ENCODE measurements at places on chromosomes 12 and 14.

DNA sequence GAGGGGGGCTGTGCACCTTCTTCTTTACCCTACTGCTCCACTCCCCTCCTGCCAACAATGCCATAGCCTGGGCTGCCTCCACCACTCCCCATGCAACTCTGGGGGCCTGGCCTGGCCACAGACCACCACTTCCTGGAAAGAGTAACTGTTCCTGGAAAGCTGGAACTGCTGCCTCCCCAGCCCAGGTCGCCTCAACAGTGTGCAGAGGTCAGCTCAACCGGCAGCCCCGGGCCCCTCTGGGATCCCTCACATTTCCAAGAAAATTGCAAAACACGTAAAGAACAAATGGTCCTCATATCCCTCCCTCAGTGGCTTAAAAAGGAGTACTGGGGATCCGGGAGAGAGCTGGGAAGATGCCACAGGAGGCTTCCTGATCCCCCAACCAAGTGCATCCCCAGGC is 22.4 kb upstream of the DIO3 start:
- DNase-seq: no peak

DNA sequence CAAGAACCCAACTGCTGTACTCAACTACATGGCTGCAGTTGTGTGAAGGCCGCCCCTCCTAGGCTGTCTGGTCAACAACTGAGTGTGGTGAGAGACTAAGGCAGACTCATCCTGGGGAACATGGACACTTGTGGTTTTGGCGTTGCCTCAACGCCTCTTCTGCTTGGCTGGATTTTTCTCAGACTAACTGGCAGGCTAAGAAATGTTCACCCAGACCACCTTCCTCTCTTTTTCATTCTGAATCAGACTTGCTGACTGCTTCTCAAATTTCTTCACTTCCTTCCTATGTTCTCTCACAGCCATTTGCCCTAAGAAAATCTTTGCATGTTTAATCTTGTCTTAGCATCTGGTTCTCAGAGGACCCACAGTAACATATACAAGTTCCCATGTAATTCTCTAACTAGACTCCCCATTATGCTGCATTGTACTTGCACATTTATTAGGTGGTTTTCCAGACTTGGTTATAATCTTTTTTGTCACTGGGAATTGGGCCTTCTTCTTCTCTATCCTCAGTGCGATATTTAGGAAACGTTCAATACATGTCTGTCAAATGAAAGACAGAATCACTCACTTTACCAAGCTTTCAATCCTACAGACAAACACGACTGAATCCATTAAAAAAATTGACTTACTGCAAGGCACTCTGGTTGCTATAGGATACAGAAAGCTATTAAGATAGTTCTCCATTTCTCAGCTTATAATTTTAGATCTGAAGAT is 327.6 kb downstream of the CCER1 start:
- DNase-seq: no peak

DNA sequence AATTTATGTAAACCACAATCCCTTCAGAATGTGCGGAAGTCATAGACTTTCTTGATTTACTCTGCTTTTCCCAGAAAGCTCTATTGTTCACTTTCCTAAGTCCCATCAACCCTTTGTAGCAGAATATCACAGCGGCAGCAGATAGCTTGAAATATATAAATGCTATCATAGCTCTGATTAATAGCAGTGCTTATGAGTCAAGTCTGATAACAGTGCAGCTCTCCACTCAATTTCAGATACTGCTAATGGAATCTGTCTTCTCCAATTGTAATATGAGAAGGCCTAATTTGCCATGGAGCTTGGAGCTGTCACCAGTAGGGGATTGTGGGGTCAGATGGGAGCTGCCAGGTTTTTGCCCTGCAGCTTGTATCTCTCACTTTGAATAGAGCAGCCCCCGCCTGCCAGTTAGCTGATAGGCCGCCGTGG is 10.9 kb downstream of the TMEM260 start:
- no peak for DNase-seq

DNA sequence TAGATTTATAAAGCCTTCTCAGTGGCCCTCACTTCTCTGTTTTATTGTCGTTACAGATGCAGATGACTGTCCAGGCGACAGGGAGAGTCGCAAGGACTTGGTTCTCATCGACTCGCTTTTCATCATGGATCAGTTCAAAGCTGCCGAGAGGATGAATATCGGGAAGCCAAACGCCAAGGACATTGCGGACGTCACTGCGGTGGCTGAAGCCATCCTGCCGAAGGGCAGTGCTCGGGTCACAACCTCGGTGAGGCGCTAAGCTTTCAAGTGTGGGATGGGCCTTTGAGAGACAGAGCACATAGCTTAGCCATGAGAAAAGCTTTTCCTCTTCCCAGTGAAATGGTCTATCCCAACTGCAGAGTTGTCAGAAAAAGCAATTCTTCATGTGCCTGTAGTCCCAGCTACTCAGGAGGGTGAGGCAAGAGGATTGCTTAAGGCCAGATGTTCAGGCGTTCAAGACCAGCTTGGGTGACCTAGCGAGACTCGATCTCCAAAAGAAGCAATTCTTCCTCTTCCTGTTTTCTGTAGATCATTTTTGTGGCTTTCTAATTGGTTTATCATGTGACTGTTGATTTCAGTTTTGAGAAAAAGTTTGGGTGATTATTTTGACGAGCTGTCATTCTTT is 56.4 kb downstream of the EP400 start:
- DNase-seq: no peak

- peak; percentile 83 for DNase-seq
Measured at GRCh38 chr14:54920052-54920451, 17.4 kb upstream of the GCH1 start.

GRCh38 chr12:17949558-17950141 is 140.3 kb downstream of the RERGL start:
- DNase-seq: no peak

DNA sequence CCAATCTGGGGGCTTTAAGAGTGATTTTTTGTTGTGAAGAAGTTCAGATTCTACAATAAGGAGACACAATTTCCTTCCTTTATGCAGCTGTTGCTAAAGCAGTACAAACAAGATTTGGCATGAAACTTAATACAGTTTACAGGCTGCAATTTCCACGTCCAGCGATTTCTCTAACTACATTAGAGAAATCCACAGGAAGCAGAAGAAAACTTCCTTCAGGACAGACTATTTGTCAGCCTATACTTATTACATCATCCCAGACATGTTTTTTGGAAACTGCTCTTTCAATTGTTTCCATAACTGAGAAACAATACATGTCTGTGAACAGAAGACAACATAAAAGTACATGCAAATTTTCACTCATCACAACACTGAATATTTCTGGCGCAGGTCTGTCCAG is 204.3 kb downstream of the TTC7B start:
- no peak for DNase-seq

DNA sequence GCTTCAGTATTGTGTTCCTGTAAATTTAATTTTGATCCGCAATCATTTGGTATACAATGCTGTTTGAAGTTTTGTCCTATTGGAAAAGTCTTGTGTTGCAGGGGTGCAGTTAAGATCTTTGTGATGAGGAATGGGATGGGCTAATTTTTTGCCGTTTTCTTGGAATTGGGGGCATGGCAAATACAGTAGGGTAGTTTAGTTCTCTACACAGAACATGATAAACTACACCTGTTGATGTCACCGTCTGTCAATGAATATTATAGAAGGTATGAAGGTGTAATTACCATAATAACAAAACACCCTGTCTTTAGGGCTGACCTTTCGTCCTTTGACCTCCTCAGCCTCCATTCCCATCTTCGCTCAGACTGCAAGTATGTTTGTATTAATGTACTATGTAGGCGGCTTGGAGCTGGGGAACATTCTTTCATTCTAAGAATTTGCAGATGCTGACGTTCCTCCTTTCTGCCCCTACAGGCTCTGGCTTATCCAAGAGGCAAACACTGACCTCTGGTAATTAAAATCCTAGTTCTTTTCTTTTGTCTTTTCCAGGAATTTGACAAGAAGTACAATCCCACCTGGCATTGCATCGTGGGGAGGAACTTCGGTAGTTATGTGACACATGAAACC is 1.7 kb downstream of the DYNLL1 start:
- DNase-seq: no peak

GRCh38 chr14:60353420-60353819 is 104.4 kb downstream of the PPM1A start:
- DNase-seq: no peak

- no peak for DNase-seq
Measured at GRCh38 chr14:99004112-99004511, 267.9 kb downstream of the BCL11B start.

GRCh38 chr14:91018481-91018880 is 42.0 kb downstream of the RPS6KA5 start:
- no peak for DNase-seq

GRCh38 chr12:120540445-120540844 is 6.3 kb downstream of the RNF10 start:
- no peak for DNase-seq

DNA sequence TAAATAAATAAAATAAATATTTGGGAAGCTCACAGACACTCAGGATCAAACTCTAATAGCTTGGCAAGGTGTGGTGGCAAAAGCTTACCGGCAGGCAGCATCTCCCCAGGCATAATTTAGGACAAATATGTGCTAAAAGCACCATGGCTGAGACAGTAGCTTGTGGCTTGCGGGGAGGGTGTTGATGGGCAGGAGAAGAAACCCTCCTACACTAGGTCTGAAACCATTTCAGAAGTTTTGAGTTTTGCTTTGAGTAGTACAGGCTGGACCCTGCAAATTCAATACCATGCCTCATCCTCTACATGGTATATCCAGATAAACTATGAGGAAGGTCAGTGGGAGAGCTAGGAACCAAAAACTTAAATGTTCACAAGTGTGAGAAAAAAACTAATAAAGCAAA is 33.1 kb downstream of the MAP3K9 start:
- no peak for DNase-seq

DNA sequence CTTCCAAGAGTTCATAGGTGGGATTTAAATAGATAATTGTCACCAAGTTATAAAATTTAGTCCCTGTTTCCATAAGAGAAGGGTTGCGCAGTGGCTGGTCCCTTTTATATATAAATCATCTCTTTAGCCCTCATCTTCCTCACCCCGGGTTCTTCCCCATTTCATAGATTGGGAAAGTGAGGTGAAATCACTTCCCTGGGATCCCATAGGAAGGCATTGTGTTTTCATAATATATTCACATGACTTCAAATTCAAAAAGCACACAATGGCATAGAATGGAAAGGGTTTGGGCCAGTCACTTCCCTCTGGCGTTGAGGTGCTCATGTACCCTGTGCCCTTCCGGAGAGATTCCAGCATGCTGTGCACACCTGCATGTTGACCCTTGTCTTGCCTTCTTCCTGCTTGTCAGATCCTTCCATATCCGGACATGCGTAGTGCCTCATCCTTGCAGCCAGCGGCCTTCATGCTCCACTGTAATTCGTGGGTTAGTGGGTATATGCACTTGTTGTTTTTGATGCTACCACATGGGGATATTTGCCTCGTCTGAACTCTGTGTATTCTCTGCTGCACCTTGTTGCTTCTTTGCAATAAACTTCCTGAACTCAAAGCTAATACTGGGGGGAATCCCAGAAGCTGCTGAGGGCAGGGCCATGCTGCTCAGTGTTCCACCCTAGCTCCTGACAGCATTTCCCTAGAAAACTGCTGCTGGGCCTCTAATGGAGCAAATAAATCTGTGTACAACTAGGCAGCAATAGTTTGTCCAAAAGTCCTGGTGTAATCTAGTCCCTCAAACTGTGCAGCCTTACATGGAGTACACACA is 59.6 kb downstream of the ANAPC7 start:
- DNase-seq: no peak

DNA sequence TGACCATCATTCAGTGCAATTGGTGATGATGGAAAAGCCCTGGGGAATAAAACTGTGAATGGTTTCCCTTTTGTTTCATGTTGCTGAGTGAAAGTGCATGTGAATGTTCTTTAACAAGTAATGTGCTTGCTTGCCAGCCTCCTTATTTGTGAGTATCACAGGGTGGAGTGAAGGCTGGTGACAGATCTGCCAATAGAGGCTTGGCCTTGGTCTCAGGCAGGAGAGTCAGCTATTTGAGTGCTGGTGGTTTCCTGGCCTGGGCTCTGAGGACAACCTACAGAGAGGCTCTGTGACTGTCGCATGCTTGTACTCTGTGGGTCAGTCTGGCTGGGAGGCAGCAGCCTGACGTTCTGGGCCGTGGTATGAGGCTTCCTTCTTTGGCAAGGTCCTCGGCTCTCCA is 20.7 kb downstream of the KRT85 start:
- no peak for DNase-seq

DNA sequence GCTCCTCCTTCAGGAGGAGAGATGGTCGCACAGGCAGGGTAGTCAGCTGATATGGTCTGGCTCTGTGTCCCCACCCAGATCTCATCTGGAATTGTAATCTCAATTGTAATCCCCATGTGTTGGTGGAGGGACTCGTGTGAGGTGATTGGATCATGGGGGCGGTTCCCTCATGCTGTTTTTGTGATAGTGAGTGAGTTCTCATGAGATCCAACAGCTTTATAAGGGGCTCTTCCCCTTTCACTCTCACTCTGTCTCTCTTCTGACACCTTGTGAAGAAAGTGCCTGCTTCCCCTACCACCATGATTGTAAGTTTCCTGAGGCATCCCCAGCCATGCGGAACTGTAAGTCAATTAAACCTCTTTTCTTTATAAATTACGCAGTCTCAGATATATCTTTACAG is 218.9 kb upstream of the TMTC1 start:
- DNase-seq: no peak

GRCh38 chr12:29883525-29883924 is 99.8 kb upstream of the TMTC1 start:
- no peak for DNase-seq

DNA sequence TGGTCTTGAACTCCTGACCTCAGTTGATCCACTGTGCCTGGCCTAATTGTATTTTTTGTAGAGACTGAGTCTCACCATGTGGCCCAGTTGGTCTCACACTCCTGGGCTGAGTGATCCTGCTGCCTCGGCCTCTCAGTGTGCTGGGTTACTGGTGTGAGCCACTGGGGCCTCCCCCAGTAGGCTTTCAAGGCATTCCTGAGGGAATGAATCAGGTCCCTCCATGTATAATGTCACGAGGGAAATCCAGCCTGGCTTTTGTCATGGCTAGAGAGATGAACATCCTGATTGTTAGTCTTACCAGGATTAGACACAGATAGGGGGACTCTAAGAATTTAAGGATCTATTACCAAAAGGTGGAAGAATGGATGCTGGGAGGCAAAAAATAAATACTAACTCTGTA is 51.9 kb downstream of the CPSF2 start:
- DNase-seq: no peak

DNA sequence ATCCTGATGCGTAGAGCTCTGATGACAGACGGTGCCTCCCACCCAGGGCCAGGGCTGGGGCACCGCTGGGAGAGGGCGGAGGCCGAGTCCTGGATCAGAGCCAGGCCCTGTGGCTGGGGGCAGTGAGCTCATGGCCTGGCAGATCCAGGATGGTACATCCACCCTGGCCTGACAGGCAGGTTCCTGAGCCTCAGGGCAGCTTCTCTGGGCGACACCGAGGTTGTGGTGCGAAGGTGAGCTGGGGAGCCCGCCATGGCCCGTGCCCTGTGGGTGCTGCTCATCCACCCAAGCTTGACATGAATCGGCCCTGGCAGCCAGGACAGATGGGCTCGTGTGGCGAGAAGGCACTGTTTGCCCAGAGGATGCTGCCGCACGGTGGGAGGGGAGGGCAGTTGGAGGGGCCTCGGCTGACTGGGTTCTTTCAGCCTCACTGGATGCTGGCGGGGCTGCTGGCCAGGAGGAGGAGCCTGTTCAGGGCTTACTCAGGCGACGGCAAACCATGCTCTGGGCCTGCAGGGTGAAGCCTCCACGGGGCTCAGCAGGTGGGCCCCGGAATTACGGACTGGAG is 16.6 kb downstream of the LRTM2 start:
- no peak for DNase-seq
